Astrocyte (in vitro differentiated cells and primary cell): ENCODE measurements at places on chromosomes 7 and 10. TPM values are rescaled to one million over a fixed set of nuclear protein-coding genes. Genes with fewer than 3 reads are reported as not detected.
A peak's percentile ranks its signal among the peaks of the same experiment; 100 is the strongest.

HDAC9 gene
- 20.2 and 27.6 TPM in 2 replicates for total RNA-seq

CUZD1 gene
- total RNA-seq: 0.17 and 0.23 TPM in 2 replicates

SEC31B gene
- 7.8 TPM in 2 replicates for total RNA-seq

DNA sequence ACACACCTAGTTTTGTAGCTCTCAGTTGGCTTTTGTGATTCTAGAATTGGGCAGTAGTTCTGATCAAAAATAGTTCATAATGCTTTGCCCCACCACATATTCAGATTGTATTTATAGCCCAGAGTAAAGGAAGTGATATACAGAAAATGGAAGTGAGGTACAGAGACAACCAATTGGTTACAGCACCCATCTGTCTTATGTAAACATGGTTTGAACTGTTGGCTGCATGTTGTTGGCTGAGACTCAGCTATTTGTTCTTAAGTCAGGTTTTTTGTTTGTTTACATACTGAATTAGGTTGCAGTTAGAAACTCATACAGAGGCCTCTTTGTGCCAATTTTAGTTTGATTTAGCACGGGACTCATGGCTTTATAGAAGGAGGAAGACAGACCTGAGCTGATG is 158.9 kb upstream of the GPR26 start:
- no peak for DNase-seq

DNA sequence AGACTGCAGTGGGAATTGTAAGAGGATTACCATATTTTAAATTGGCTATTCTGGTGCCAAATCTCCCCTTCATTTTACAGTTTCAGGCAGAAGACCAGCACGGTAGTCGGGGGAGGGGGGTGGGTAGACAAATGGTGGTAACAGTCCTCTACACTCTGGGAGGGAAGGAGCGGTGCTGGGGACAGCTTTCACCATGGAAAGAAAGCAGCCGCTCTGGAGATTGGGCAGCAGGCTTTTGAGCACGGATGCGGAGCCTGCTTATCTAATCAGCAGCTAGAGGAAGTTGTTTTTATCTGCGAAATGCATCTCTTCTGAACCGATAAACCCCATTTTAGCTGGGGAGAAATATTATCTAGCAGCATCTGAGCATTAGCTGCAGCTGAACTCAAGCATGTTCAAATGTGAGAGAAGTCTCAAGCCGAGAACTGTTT is 28.7 kb downstream of the IKZF1 start:
- DNase-seq: no peak

- peak; percentile 98 for DNase-seq
These were observed 237.8 kb downstream of the KIAA1217 start for GRCh38 chr10:24446739-24447138.

DNA sequence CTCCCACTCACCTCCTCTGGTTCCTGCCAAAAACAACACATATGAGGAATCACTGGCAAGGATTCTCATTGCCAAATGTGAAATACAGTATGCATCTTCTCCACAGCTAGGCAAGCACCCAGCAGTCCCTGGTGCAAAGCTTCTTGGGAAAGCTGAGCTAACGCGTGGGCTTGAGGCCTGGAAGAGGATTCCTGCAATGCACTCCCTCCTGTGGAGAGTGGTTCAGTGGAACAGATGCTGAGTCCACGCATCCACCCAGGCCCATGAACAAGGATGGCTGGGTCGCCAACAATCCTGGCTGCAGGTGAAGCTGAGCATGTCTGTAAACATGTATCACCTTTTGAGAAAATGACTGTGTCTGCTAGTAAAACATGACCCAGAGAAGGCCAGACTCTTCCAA is 113.2 kb upstream of the CHST15 start:
- no peak for DNase-seq

DNA sequence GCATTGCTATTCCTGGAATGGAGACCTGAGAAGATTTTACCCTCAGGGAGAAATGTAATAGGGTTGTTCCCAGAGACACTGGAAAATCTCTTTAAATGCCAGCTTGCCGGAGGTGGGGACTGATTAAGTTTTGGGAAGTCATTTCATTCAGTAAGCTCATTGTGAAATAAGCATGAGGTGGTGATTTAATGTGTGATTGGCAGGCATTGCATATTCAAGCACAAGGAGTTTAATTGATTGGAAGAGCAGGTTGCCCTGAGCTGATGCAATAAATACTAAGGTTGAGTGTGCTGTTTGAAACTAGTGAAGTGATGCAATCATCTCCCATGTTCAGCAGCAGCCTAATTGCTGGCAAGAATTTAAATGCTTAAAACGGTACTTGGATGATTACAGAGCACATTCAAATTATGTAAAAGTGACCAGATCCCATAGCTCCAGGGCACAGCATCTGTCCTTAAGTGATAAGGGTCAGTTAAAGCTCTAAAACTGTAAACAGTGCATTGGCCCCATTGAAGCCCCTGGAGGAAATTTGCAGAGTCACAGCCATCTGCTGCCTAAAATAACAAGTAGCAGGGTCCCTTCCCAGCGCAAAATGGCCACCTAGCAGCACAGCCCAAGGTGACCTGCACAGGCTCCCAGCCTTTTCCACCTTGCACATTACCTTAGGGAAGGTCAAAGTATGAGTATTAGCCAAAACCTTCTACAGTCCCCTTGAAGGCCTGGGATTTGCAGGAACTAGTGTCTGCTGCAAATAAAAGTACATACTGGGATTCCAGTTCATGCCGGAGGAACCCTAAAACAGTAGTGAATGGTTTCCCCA is 92.1 kb downstream of the CCDC71L start:
- DNase-seq: peak; percentile 52

GRCh38 chr10:133088956-133089800 is 1.5 kb downstream of the ADGRA1 start:
- no peak for DNase-seq

DNA sequence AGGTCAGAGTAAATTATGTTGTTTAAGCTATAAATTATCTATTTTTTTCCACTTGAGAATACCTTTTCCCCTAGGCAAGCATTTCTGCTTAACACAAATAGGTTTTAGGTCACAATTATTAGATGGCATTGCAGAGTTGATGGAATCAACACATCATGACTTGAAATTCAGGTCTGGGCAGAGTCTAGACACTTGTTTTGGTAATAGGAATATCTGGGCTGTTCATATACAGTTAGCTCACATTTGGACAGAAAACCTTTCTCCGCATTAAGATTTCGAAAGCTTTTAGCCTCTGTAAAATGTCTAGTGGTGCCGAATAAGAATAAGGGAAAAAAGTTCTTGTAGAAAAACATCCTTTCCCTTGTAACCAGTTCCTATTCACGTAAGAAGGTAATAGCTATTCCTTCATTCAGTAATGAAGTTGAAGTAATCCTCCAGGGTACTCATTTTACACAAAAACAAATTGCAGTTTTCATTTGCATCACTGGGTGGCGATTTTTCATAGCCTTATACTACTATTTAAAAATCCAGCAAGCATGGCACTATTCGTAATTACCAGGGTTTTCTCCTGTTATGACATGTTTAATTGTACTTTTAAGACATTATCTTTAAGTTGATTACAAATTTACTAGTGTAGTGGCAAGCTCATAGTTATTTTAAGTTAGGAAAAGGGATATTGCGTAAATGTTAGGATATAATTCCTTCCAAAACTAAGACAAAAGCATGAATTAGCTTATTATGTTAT is 37.0 kb downstream of the RPA3 start:
- DNase-seq: peak; percentile 34

DNA sequence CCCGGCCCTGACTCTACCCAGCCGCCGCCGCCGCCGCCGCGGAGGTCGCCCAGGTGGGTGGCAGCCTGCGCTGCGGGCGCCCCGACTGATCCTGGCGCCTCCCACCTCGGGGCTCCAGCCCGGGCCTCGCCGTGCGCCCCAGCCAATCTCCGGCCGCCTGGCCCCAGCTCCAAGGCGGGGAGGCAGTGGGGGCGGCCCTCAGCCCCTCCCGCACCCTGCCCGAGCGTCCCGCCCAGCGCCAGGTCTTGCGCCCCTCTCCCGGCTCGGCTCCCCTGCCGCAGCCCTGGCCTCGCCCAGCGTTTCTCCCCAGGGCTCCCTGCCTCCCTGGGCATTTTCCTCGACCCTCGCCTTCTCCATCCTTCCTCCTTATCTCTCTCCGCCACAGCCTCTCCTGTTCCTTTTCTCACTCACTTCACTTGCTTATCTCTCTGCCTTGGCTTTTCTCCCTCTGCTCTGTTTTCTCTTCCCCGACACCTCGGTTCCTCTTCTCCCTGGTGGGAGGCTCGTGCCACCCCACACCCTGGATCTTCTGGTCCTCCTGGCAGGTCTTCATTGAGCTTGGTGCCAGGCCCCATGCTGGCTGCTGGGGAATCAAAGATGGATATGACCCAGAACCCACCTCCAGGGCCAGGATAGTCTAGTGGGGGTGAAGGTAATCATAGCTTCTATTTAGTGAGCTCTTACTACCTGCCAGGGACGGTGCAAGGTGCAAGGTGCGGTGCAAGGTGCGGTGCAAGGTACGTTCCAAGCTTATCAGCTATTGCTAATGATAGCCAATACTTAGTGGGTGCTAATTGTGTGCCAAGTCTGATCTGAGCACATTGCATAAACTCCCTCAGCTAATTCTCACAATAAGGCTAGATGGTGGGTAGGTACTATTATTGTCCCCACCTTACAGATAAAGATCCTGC is at the start of gene SFRP5:
TSS of gene SFRP5 (minus strand) at position 87 of the 911 bp plus-strand sequence. CDS start 166 bp downstream, outside the sequence.
- DNase-seq: no peak
